ENCODE measurements at places on chromosomes 7 and 10. TPM values are rescaled to one million over a fixed set of nuclear protein-coding genes. Genes with fewer than 3 reads are reported as not detected.

TSPAN12 gene
- total RNA-seq = 7.4 TPM

IGF2BP3 gene
- total RNA-seq = 89.1 TPM

DNA sequence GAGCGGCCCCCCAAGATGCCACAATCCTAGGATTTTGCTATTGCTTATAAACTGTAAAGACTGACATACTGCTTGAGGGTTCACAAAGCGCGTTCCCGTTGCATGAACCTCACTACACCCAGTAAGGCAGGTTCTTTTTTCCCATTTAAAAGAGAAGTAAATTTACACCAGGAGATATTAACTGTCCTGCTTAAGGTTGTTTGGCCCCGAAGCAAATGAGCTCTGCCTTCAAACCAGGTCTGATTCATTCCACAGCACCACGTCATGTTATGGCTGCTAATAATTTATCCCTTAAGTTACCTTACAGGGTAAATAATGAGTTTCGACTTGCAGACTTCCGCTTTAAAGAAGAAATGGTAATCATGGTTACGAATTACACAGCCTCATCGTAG, 559 bp upstream of the FKBP14 start:
- H3K4me1 ChIP-seq = peaks cover 34% of the 10 kb centered on the region
- no peaks in the 10 kb centered on the region for H3K27me3 ChIP-seq
- H3K4me3 ChIP-seq = no peak overlapping the region
- H3K27ac ChIP-seq = peak overlapping the region; percentile 89
- no peak for DNase-seq

GRID1 gene
- total RNA-seq = 0.22 TPM

- H3K4me1 ChIP-seq = peaks cover 15% of the 10 kb centered on the region
- DNase-seq = no peak
- H3K36me3 ChIP-seq = peaks cover 11% of the 10 kb centered on the region
- H3K4me3 ChIP-seq = no peak overlapping the region
These were observed 45.2 kb downstream of the VPS41 start for GRCh38 chr7:38863601-38864291.

- H3K4me1 ChIP-seq = peaks cover 9% of the 10 kb centered on the region
- H3K4me3 ChIP-seq = no peak overlapping the region
- peaks cover 2% of the 10 kb centered on the region for H3K36me3 ChIP-seq
- no peak for DNase-seq
- H3K27ac ChIP-seq = no peak overlapping the region
These were observed 91.3 kb downstream of the CD36 start for GRCh38 chr7:80729591-80730320.

DNA sequence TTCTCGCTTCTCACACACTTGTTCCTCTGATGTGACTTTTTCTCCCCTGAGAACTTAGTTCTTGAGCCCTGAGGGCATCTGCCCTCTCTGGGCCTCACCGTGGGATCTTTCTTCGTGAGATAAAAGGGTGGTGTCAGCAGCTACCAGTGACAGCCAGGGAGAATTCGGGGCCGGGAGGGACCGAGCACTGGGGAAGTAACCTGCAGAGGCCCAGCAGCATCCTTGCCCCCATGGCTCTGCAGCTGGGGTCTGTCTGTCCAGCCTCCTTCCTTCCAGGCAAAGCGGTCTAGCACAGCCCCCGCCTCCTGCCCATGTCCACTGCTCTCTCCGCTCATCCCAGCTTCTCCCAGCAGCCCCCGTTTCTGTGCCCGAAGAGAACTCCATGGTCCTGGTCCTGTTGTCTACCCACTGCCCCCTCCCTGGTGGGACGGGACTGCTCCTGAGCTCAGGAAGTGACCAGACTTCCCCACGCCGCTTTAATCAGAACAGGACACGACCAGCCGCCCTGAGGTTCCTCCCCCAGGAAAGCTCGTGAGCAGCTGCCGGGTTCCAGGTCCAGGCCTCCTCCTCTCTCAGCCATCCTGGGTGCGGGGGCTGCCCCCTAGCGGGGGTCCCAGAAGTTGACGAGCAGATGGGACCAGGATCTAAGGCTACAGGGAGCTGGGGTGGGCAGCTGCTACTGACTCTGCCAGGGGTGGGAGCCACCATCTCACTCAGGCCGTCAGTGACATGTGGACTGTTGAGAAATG, 187.5 kb downstream of the WDR37 start:
- no peak overlapping the region for H3K4me3 ChIP-seq
- H3K27ac ChIP-seq = no peak overlapping the region
- peak; percentile 35 for DNase-seq
- peaks cover 68% of the 10 kb centered on the region for H3K27me3 ChIP-seq
- H3K4me1 ChIP-seq = peaks cover 2% of the 10 kb centered on the region

- H3K4me1 ChIP-seq = no peaks in the 10 kb centered on the region
- peaks cover 1% of the 10 kb centered on the region for H3K36me3 ChIP-seq
These were observed 287.5 kb upstream of the KLF14 start for GRCh38 chr7:131021460-131021859.

KIFBP gene
- total RNA-seq = 21.4 TPM

GRCh38 chr10:37095792-37096573, 29.4 kb upstream of the ANKRD30A start:
- H3K4me3 ChIP-seq = no peak overlapping the region
- no peaks in the 10 kb centered on the region for H3K4me1 ChIP-seq
- no peaks in the 10 kb centered on the region for H3K36me3 ChIP-seq
- no peak for DNase-seq

TMEM213 gene
- total RNA-seq = not detected

GRCh38 chr7:80896906-80897598, 21.8 kb downstream of the SEMA3C start:
- H3K27me3 ChIP-seq = no peaks in the 10 kb centered on the region
- peaks cover 37% of the 10 kb centered on the region for H3K4me1 ChIP-seq
- H3K36me3 ChIP-seq = peaks cover 9% of the 10 kb centered on the region
- no peak for DNase-seq
- no peak overlapping the region for H3K4me3 ChIP-seq

- H3K4me3 ChIP-seq = no peak overlapping the region
- peaks cover 27% of the 10 kb centered on the region for H3K4me1 ChIP-seq
- no peak for DNase-seq
- H3K36me3 ChIP-seq = peaks cover 16% of the 10 kb centered on the region
These were observed 40.7 kb upstream of the ANAPC16 start for GRCh38 chr10:72175149-72175548.

- no peak for DNase-seq
- H3K27ac ChIP-seq = no peak overlapping the region
- peaks cover 10% of the 10 kb centered on the region for H3K36me3 ChIP-seq
- peaks cover 2% of the 10 kb centered on the region for H3K4me1 ChIP-seq
- no peak overlapping the region for H3K4me3 ChIP-seq
These were observed 119.1 kb downstream of the NKX6-2 start for GRCh38 chr10:132666705-132667341.

SPAG6 gene
- 0.18 TPM for total RNA-seq

DNA sequence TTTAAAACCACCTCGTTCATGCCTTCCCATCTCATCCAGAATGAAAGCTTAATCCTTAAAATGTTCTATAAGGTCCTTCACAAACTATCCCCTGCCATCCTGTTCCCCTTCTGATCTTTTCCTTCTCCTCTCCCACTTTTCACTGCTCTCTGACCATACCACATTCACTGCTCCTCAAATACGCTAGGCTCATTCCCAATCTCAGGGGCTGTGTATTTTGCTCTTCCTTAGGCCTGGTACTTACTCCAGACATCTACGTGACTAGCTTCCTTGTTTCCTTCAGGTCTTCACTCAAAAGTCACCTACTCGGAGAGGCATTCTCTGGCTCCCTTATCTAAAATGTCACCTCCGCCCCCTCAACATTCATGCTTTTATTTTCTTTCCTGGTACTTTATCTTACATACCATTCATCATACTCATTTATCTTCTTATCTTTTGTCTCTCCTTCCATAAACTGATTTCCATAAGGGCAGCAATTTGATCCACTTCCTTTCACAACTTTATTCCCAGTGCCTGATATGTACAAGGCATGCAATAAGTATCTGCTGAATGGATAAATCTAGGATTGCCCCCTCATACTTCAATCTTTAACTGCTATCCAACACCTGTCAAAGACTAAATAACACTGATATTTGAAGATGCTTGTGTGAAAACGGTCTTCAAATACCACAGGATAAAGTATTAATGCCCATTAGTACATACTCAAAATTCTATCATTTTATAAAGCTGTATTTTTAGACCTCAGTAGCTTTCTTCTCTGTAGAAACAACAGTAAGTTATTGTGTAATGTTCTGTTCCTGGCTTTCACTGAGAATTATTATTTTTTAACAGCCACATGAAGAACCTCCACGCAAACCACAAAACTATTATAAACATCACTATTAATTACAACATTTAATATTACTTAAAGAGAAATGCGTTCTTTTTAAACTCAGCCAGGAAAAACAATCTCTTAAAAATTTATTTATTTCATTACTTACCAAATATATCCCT, 27.0 kb downstream of the JMJD1C start:
- DNase-seq = no peak
- no peak overlapping the region for H3K4me3 ChIP-seq
- H3K27ac ChIP-seq = no peak overlapping the region
- H3K36me3 ChIP-seq = peaks cover 1% of the 10 kb centered on the region

DNA sequence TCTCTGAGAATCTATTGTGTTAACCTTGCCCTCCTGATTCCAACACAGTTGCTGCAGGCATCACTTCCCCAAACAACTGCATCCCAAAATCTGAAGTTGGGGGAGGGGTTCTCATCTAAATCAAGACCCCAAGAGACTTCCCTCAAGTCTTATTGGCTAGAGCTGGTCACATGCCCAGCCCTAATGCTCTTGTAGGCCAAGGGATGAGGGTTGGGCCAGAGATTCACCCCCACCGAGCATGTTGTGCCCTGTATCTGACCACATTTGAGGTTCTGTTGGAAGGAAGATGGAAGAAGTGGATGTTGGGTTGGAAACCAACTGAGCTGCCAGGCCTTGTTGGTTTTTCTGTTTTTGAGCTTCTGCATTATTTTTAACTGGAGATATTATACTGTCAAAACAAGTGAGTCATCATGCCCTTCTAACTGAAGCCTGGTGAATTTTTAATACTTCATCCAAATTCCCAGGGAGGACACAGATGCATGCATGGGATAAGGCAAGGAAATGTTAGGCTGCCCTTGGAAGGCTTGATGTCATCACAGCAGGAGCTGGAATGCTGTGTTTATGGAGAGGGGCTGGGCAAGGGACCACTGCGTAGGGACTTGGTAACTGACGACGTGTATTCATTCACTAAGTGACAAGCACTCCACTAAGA, 68.6 kb upstream of the CACUL1 start:
- H3K4me3 ChIP-seq = no peak overlapping the region
- peaks cover 2% of the 10 kb centered on the region for H3K27me3 ChIP-seq
- H3K4me1 ChIP-seq = no peaks in the 10 kb centered on the region
- no peaks in the 10 kb centered on the region for H3K36me3 ChIP-seq
- H3K27ac ChIP-seq = no peak overlapping the region
- DNase-seq = peak; percentile 1

GRCh38 chr7:150466477-150466876, 16.0 kb downstream of the GIMAP8 start:
- H3K36me3 ChIP-seq = no peaks in the 10 kb centered on the region
- H3K4me3 ChIP-seq = no peak overlapping the region
- H3K4me1 ChIP-seq = no peaks in the 10 kb centered on the region
- no peak overlapping the region for H3K27ac ChIP-seq

DNA sequence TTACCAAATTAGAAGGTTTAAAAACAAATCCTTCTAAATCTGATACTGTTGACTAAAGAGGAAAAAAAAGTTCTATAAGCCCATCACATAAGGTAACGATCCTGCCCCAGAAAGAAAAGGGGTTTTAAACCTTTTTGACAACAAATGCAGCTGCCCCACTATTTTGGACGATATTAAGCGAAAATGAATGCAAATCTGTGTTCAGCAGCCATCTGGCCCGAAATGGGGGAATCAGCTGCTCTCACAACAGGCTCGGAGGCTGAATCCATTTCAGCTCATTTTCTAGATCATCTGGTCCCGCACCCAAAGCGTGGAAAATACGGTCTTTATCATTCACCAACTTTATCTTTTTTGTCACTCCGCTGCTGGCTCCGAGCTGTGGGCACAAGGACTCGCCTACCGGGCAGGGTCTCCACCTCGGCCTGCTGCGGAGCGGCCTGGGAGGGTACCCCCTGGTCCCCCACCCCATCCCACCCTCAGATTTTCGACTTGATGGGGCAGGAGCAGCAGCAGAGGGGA, 2.4 kb upstream of the EBF3 start:
- DNase-seq = no peak
- no peak overlapping the region for H3K4me3 ChIP-seq
- H3K36me3 ChIP-seq = no peaks in the 10 kb centered on the region
- H3K27me3 ChIP-seq = peaks cover 83% of the 10 kb centered on the region
- no peak overlapping the region for H3K27ac ChIP-seq

- no peak for DNase-seq
- no peaks in the 10 kb centered on the region for H3K27me3 ChIP-seq
- no peaks in the 10 kb centered on the region for H3K4me1 ChIP-seq
- no peak overlapping the region for H3K4me3 ChIP-seq
- no peak overlapping the region for H3K27ac ChIP-seq
These were observed 43.7 kb downstream of the PCLO start for GRCh38 chr7:83119026-83119382.

GRCh38 chr10:70584909-70585544, 17.5 kb downstream of the PRF1 start:
- no peaks in the 10 kb centered on the region for H3K36me3 ChIP-seq
- H3K27ac ChIP-seq = peak overlapping the region; percentile 50
- peaks cover 37% of the 10 kb centered on the region for H3K4me1 ChIP-seq
- H3K27me3 ChIP-seq = peaks cover 18% of the 10 kb centered on the region

DNA sequence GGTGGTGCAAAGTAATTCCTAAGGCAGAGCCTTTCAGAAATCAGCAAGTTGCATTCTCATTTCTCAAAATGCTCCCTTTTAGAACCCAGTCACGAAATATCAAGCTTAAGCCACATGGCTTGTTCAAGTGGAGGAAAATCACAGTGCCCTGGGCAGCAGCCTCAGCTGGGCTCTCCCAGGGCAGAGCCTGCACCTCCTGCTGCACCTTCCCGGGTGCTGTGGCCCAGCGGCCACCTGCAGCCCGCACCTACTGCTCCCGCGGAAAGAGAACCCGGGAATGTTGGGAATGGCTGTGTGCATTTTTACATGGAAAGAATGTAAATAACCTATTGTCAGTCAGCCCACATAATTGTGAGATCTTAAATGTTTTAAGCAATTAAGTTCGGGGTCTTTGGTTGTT, 396.5 kb upstream of the VSTM2A start:
- H3K4me1 ChIP-seq = no peaks in the 10 kb centered on the region
- H3K36me3 ChIP-seq = no peaks in the 10 kb centered on the region
- no peak overlapping the region for H3K27ac ChIP-seq
- H3K27me3 ChIP-seq = no peaks in the 10 kb centered on the region
- DNase-seq = no peak

DNA sequence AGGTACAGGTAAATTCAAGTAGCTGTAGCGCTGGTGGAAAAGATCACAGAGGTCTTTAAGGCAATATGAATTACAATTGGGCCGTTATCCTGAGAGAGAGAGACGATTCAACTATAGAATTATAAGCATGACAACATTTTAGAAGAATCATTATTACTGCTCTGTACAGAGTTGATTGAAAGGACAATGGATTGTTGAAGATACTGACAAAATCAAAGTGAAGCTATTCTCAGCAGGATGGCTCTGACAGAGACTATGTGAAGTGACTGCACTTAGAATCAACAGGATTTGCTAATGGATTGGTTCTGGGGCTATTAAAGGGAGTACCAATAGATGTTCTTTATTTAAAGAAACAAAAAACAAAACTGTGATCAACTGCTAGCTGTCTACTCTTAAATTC, 634.8 kb upstream of the GRM3 start:
- no peak for DNase-seq
- H3K27ac ChIP-seq = no peak overlapping the region
- H3K27me3 ChIP-seq = no peaks in the 10 kb centered on the region
- H3K4me3 ChIP-seq = no peak overlapping the region
- H3K4me1 ChIP-seq = no peaks in the 10 kb centered on the region

FOXI2 gene
- total RNA-seq = not detected

GRCh38 chr7:1555046-1555812, 776 bp downstream of the TMEM184A start:
- H3K27ac ChIP-seq = peak overlapping the region; percentile 50
- DNase-seq = no peak
- H3K27me3 ChIP-seq = no peaks in the 10 kb centered on the region
